ENCODE measurements at places on chromosomes 1 and 21.

DNA sequence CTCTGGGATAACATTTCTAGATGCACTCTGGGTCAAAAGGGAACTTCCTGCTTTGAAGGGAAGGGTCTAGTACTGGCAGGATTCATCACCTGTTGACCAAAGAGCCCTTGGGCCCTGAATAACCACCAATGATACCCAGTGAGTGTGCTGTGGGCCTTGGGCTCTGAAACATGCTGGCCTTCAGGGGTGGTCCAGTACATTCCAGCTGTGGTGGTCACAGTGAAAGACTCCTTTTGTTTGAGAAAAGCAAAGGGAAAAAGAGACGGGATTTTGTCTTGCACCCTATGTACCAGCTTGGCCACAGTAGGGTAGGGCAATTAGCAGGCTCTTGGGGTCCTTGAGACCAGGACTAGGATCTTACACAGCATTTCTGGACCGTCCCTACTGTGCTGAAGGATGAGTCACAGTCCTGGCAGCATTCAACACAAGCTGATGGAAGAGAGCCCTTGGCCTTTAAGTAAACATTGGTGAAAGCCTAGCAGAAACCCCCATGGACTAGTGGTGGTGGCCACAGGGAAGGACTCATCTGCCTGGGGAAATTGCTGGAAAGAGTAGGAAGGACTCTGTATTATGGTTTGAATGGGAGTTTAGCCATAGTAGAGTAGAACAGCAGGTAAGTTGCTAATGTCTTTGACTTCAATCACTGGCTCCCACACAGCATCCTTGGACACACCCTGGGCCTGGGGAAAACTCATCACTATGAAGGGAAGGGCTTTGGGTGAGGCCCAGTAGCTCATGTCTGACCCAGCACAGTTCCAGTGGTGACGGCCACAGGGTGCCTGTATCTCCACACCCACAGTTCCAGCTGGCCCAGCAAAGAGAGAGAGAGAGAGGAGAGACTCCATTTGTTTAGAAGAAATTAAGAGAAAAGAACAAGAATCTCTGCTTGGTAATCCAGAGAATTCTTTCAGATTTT lies 87.5 kb downstream of the COL24A1 start:
- no peak for DNase-seq

- no peak for DNase-seq
Observed at GRCh38 chr1:242568666-242569065, 44.2 kb upstream of the PLD5 start.

DNA sequence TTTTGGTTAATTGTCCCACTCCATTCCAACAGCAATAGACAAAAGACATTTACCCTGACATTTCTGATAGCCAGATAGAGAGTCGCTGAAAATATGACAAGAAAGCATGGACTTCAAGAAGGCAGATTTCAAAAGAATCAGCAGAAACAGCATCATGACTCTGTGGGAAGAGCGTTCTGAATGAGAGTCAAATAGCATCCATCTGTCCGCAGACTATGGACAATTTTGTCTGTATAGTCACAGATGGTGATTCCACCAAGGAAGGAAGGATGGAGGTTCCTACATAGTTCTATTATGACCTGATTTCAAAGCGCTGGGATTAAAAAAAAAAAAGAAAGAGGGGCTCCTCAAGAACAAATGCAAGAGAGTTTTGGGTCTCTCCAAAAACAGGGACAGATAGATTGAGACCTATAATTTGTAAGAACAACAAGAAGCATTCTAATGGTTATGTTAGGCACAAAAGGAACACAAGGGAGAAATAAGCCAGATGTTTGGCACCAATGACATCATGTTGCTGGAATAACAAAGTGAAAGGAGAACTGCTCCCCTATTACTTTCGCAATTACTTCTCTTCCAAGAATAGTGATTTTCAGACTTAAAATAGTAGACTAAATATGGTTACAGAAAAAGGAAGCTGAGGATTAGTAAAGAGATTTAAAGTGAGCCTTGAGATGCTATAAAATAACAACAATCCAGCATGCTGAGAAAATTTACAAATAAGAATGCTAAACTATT lies 28.5 kb downstream of the NIBAN1 start:
- DNase-seq, result no peak

GRCh38 chr1:111907321-111907720 lies 82.1 kb downstream of the KCND3 start:
- no peak for DNase-seq

DNA sequence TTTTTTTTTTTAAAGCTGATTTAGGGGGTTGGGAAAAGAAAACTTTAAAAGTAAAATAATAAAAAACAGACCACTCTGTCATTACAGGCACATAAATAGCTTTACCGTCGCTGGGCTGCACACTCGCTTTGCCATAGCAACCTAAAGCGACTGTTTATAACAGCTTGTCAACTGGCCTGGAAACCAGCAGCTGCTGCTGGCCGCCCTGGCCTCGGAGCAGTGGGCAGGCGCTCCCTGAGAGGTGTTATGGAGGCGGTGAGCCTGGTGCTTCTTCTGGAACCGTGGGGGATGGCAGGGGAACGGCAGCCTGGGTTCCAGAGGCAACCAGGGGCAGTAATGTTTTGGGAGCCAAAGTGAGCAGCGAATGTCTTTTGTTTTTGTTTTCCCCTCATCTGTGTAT lies 45.7 kb downstream of the ATP2B4 start:
- DNase-seq, result peak; percentile 44

- no peak for DNase-seq
Observed at GRCh38 chr1:168766568-168766967, 37.6 kb upstream of the DPT start.

- no peak for DNase-seq
Observed at GRCh38 chr21:44722731-44723130, 11.4 kb upstream of the TSPEAR start.

GRCh38 chr1:219945795-219946194 lies 17.4 kb upstream of the SLC30A10 start:
- no peak for DNase-seq

GRCh38 chr1:155219592-155220031 lies 11.1 kb downstream of the MTX1 start:
- no peak for DNase-seq

- DNase-seq, result no peak
Observed at GRCh38 chr1:201954263-201955008, 867 bp upstream of the TIMM17A start.

DNA sequence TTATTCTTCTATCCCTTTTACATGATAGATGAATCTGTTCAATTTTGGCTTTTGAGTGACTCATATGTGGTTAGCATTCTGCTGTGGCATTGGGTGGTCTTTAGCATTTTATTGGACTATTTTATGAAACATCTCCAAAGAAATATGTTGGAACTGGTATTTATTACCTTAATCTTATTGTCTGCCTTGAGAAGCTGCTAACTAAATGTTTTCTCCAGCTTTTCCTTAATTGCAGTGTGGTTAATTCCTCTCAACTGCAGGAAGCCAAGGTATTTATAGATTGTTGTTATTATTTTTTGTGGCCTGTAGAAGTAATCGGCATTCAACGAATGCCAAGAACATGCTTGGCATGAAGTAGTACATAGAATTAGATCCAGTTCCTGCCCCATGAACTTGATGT lies 64.1 kb downstream of the NOS1AP start:
- no peak for DNase-seq

GRCh38 chr1:184792450-184792969 lies 37.9 kb upstream of the EDEM3 start:
- DNase-seq, result peak; percentile 83

- no peak for DNase-seq
Observed at GRCh38 chr1:44698138-44698537, 23.6 kb downstream of the ARMH1 start.

DNA sequence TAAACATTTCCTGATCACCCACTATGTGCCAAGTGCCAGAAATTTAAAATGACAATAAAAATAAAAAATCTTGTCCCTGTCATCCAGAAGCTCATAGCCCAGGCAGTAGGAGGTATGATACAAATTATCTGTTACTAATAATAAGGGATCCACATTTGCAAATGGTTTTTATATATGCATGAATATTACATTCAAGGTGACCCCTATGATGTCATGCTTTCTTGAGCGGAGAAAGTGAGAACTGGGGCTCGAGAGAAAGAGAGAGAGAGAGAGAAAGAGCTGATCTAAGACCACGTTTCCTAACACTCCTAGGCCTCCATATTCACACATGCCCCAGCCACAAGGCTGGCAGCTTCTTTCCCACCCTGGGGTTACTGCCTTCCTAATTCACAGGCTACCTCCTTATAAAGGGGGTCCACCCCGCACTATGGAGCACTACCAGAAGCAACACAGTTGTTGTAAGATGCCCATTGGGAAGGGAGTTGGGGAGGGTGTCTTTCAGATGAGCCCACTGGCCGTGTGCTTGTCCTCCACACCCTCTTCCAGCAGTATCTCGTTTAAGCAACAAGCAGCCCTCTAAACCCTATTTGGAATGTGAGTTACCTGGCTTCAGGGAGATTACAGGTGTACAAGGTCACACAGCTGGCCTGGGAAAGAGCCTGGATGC lies 28.8 kb upstream of the LRRN2 start:
- no peak for DNase-seq

DNA sequence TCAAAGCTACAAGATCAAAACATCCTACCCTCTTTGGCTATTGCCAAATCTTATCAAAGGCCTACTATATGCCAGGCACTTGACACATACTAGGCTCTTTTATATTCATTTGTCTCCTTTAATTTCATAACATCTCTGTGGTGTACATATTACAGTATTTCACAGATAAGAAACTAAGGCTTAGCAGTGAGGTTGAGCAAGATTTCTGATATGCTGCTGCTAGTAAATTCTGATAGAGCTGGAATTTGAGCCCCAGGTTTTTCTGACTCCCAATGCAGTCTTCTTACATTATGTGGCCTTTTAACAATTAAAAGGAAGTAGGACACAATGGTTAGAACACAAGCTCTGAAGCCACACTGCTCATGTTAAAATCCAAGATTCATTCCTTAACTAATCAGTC lies 16.8 kb downstream of the CCDC185 start:
- DNase-seq, result no peak

DNA sequence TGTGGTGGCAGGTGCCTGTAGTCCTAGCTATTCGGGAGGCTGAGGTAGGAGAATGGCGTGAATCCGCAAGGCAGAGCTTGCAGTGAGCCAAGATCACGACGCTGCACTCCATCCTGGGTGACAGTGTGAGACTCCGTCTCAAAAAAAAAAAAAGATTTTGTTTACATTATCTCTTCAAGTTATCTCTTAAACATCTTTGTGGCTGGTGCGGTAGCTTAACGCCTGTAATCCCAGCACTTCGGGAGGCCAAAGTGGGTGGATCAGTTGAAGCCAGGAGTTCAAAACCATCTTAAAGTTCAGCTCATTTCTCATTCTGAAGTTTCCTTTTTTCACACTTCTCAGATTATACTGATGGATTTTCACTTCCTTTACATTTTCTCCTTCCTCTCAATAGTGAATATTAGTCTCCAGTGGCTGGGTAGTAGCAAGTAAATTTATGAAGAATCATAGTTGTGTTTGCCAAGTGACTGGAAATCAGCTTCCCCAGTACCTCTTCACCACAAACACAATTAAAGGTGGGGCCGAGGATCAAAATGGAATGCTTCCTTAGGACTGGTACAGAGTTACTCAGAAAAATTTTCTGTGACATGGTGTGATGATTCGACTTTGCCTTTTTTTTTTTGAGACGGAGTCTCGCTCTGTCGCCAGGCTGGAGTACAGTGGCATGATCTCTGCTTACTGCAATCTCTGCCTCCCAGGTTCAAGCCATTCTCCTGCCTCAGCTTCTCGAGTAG lies 13.8 kb downstream of the PIP5K1A start:
- no peak for DNase-seq

DNA sequence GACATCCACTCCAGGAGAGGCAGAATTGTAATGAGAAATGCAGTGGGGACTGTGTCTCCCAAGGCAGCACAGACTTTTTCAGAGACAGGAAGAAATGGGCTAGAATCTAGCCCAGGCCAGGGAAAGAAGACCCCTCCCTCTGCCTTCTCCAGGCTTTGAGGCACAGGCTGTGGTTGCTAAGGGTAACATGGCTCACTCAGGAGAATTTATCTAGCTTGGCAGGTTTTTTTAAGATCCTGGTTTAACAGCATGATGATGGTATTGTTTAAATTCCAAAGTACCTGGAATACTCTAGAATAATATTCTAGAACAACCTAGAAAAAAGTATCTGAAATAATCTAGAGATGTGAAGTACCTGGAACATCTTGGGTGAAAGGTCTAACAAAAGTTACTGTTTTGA lies 125.6 kb downstream of the URB2 start:
- DNase-seq, result no peak

DNA sequence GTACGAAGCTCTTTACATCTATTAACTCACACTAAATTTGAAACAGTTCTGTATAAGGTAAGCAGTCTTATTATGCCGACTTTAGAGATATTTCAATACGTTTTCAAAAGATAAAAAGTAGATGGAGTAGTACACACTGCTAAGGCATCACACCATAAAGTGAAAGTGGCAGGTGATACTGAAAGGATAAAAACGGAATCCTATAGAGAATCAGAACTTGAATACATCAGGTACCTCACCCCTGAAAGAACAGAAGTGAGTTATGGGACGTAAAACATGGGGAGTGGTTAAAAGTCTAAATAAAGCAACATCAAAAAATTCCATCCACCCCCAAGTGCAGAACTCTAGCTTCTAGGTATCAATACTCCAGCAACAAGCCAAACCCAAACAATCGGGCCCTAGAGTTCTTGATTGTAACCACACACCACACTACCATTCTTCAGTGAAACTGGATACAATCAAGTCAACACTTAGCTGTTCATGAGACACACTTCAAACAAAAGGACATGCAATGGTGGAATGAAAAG lies 142.6 kb downstream of the SMYD3 start:
- DNase-seq, result no peak

- DNase-seq, result no peak
Observed at GRCh38 chr1:224539971-224540370, 76.1 kb upstream of the CNIH3 start.

DNA sequence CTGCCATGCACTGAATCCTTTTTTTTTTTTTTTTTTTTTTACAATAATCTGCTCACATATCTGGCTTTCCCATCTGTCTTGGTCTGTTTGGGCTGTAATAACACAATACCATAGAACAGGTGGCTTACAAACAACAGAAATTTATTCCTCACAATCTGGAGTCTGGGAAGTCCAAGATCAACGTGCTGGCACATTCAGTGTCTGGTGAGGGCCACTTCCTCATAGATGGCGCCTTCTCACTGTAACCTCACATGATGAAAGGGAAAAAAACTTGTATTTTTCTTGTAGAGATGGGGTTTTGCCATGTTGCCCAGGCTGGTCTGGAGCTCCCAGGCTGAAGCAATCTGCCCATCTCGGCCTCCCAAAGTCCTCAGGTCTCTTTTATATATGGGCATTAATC lies 13.0 kb upstream of the PARP1 start:
- no peak for DNase-seq

DNA sequence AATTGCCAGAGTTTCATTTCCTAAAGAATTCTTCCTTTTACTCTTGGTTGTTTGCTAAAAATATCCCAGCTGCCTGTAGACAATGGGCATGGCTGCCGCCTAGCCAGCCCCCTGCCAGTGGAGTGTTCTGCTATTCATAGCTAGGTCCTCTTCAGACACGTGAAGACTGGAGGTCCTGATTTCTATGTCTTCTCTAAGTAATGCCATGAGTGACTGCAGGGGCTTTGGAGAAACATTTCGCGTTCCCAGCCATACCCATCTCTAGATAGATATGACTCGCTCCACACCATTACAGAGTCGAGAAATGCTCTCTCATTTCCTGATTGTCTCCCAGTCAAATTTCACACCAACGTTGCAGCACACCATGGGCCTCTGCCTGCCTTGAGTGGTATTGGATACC lies 99.5 kb upstream of the BACE2 start:
- no peak for DNase-seq
